Stimulated activated CD4-positive, alpha-beta T cell treated with anti-CD3 and anti-CD28 coated beads, Interleukin-2, amount 100 ng/mL, for 24 hours (primary cell): ENCODE measurements at places on chromosomes 7 and 10.

GRCh38 chr10:74177140-74177677, 26.2 kb downstream of the ADK start:
- DNase-seq: peak; percentile 53

- peak; percentile 55 for DNase-seq
These were observed 3.2 kb downstream of the MAFK start for GRCh38 chr7:1533547-1534329.

- DNase-seq: no peak
These were observed 737 bp upstream of the NUB1 start for GRCh38 chr7:151340794-151341356.

- DNase-seq: no peak
These were observed 3.5 kb downstream of the APBB1IP start for GRCh38 chr10:26441491-26442214.

DNA sequence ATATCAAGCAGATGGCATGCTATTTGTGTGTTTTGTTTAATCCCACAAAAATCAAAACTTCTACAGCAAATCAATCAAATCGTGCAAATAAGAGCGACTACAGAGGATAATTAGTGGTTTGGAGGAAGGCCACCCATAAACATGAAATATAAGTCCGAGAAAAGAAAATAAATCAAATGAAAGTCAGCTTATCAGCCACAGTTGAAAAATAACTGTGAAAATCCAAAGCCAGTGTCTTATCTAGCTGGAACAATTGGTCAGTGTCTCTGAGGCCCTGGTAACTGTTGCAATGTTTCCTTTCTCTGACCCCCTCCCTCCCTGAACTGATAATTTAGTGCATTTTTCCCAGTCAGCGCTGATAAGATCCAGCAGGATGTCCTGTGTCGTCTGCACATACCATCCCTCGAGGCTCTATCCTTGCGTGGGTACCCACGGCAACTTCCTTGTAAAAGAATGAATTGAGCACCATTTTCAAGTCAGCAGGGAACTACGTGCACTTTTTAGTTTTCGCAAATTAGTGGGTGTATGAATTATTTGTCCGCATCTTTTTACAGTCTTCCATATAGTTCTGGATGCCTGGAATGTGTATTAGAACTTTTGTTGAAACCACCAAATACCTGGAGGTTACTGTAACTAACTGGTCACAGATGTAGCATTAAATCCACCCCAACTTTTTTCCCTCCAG, 10.8 kb upstream of the JCAD start:
- no peak for DNase-seq

DNA sequence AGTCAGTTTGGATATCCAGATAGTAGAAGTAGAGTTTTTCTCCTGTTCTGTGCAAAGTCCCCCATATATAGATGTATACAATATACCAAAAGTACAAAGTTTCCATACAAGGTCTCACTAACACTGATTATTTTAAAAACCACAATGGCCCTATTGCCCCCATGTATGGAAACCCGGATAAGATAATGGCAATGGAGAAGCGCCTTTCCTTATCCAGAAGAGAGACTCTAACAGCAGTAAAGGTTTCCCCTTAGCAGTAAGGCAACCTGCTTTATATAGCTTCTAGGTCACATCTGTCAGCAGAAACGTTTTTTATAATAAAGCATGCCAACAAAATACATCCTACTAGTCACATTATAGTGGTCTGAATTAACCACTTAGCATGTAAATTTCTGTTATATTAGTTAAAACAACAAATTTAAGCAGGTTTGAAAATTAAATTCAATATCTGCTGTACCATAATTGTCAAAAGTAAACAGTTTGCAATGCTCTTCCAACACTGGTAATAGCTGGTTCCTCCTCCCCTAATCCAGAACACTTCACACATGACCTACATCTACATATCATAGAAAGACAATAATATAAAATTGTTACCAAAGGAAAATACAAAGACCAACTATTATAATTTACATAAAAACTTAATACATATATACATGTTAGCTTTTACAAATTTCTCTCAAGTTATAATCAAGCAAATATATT, 22.4 kb downstream of the USP6NL start:
- DNase-seq: no peak

DNA sequence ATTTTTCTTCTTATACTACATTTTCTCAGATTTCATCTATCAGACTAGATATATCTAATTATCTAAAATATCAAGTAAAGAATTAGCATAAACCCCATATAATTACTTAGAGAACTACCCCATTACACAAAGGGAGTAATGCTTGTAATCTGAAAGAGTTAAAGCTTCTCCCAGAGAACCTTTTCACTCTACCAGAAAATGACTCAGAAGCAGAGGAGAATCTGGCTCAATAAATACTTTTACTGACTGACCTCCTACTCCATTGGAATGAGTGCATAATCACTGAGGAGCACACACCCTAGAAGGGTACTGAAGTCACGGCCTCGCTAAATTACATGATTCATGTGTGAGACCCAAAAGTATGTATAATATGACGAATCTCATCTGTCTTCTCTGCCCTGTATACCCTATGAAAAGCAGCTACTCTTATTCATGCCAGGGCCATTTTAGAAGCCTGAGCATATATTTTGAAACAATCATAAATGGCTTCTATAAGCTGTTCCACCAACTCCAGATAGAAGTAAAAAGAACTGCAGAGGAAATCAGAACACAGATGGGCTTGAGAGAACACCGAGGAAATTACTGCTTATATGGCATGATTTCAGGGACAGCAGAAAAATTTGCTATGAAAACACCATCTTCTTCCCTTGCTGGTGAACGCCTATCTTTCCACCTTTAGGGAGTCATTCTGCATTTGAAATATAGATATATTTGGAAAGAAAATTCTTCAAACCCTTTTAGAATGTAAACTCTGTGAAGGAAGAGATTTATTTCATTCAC, 32.7 kb downstream of the DNMBP start:
- no peak for DNase-seq

DNA sequence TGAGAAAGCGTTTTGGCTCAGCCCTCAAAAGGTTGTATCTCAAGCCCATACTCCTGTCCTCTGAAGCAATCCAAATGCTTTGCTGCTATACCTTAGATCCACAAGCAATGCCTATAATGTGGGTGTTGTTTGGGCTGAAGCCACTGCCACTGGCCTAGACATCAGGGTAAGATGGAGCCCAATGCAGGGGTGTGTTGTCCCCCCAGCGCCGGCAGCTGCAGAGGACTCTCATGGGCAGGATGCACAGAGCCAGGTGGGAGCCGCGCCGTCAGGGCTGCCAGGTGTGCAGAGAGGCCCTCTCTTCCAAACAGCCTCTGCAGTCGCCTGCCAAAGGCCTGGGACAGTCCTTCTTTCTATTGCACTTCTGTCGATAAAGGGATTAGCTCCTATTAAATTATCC, 205.2 kb upstream of the SHH start:
- DNase-seq: no peak

- DNase-seq: no peak
These were observed 3.3 kb downstream of the ZC3HC1 start for GRCh38 chr7:130047831-130048230.

DNA sequence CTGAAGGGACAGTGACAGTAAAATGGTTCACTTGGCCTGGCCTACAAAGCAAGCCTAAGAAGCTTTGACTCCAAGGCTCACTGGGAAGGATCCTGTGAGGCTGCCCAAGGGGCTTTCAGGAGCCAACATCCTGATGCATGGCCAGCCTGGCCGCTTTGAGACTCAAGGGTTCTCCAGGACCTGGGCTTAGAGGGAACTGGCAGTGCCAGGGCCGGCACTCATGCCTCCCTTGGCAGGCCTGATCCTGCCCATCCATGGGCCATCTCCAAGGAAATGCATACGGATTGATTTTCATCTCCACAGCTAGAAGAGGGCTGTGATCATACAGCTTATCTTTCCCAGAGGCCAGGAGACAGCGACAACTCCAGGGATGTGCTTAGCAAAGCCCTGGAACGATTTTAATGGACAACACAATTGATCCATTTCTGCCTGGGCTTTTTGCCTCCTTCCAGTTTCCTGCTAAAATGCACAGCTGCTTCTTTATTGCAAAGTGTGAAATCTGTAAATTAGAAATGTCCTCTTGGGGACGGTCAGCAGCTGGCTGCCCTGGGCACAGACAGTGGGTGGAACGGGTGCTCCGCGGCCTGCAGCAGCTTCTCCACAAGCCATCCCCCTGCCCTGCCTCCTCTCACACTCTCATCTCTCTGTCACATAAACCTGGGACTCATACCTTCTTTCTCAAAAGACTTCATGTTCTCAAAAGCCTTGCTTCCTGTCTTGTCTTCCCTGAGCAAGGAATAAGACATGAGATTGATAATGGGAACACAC, 288.5 kb downstream of the GRID1 start:
- DNase-seq: no peak

DNA sequence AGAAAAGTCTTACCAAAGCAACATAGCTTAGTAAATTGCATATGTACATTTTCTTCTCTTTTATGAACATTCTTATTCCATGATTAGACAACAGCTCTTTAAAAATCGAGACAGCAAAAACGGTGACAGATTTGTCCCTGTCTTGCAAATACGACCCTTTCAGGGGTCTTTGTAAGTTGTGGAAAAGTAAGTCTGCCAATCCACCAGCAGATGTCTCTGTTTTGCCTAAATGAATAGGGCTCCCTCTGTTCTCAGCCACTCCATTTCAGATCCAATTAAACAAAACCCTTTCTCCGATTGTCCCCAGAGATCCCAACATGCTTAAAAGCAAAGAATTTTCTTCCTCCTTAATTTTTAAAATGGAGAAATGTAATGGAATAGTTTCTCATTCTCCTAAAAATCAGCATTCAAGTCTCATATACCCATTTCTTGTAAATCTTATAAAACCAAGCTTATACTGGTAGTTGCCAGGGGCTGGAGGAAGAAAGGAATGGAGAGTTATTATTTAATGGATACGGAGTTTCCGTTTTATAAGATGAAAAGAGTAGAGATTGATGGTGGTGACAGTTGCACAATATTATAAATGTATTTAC, 61.0 kb upstream of the NFE2L3 start:
- no peak for DNase-seq

GRCh38 chr10:77865580-77866324, 60.8 kb downstream of the DLG5 start:
- no peak for DNase-seq

DNA sequence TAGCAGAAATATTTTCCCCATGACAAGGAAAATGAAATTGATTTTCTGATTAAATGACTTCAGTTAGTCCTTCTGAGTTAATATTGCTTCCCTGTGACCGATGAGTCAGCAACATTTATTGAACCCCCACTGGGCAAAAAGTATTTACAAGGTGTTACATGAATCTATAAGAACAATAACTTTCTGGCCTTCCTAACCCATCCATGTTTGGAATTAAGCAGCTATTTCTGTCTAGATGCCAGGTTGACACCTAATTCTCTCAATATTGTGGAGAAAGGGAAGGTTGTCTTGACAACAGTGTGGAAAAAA, 112.9 kb upstream of the JAZF1 start:
- no peak for DNase-seq

DNA sequence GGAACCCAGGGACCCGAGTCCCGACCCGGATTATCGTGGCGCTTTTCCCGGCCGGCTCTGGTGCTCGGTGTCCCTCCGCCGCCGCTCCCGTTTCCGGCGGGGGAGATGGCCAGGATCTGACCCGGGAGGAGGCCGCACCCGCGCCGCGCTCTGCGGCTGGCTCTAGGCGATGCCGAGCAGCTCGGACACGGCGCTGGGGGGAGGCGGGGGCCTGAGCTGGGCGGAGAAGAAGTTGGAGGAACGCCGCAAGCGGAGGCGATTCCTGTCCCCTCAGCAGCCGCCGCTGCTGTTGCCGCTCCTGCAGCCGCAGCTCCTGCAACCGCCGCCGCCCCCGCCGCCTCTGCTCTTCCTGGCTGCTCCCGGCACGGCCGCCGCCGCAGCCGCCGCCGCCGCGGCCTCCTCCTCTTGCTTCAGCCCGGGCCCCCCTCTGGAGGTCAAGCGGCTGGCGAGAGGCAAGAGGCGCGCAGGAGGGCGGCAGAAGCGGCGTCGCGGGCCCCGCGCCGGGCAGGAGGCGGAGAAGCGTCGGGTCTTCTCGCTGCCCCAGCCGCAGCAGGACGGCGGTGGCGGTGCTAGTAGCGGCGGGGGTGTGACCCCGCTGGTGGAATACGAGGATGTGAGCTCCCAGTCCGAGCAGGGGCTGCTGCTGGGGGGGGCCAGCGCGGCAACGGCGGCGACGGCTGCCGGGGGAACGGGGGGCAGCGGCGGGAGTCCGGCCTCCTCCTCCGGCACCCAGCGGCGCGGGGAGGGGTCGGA, 593 bp downstream of the CDK13 start:
- DNase-seq: peak; percentile 45

DNA sequence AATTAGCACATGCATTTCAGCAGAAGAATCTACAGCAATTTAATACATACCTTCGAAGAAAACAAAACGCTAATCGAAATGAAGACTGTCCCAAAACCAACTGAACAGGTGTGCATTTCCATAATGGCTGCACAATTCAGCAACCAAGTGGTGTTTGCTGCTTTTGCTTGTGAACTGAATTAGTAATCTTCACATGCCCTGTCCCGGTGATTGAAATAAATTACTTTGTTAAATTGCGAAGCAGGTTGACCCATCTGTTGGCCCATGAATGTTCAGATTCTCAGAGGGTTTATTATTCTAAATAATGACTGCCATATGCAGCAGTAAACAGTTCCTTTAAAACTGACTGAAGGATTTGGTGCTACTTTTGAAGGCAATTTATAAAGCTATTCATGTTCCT, 445.2 kb upstream of the NFE2L3 start:
- DNase-seq: no peak

- DNase-seq: no peak
These were observed 248.9 kb downstream of the ABCA13 start for GRCh38 chr7:48420206-48420605.

- no peak for DNase-seq
These were observed 202.1 kb downstream of the COBL start for GRCh38 chr7:51114501-51114900.

DNA sequence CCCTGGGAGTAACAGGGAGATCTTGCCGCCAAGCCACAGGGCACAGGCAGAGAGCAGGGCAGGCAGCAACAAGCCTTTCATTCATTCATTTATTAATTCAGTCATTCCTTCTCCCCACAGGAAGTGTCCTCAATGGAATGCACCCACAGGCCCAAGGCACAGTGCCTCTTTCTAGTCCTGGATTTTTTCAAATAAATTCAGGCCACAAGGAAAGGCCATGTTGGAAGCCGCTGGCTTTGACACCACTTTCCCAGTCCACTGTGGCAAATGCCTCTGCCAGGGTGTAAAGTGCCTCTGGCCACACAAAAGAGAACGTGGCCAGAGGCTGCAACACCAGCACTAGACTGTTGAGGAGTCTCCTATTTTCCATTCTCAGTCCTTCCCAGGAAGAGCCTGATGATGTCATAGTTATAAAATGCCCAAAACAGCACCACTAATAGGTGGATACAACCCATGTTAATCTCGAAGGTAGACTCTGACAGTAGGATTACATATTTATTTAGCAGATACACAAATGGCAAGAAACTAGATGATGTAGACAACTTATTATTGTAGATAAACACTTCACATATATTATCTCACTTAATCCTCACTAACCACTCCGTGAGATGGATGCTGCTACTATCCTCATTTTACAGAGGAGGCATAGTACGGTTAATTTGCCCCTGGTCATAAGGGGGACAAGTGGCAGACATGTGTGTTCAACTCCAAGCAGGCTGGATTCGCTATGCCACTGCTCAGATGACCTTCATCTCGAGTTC, 5.5 kb downstream of the JAZF1 start:
- DNase-seq: no peak

- DNase-seq: no peak
These were observed 97.3 kb upstream of the STK17A start for GRCh38 chr7:43485580-43485979.

- DNase-seq: no peak
These were observed 139.4 kb downstream of the GFRA1 start for GRCh38 chr10:116133634-116134033.

GRCh38 chr10:78229489-78229888, 195.8 kb downstream of the RPS24 start:
- DNase-seq: no peak
